ENCODE measurements at places on chromosomes 5 and 9.
A peak's percentile ranks its signal among the peaks of the same experiment; 100 is the strongest.

DNA sequence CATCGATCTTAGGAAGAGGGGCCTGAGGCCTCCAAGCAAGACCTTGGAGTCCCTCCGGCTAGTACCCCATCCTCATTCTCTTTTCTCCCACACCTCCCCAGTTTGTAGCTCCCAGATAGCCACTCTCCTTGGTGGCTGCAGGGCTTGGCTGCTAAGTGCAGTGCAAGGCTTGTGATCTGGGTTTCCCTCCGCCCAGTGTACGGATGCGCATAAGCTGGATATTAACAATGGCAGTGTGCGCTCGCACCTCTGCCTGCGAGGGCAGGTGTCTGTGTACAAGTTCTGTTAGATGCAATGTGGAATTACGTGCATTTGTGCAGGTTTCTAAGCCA lies 71.0 kb upstream of the TBCA start:
- DNase-seq = no peak

GRCh38 chr5:96790961-96791504 lies 16.7 kb downstream of the ERAP1 start:
- DNase-seq = no peak

GRCh38 chr9:14271093-14271673 lies 42.8 kb downstream of the NFIB start:
- DNase-seq = no peak

GRCh38 chr9:110213413-110214044 lies 5.6 kb upstream of the C9orf152 start:
- DNase-seq = no peak

- DNase-seq = no peak
Measured at GRCh38 chr5:138685193-138685745, 68.0 kb upstream of the CTNNA1 start.

- DNase-seq = no peak
Measured at GRCh38 chr5:133366438-133366837, 245.9 kb downstream of the FSTL4 start.

DNA sequence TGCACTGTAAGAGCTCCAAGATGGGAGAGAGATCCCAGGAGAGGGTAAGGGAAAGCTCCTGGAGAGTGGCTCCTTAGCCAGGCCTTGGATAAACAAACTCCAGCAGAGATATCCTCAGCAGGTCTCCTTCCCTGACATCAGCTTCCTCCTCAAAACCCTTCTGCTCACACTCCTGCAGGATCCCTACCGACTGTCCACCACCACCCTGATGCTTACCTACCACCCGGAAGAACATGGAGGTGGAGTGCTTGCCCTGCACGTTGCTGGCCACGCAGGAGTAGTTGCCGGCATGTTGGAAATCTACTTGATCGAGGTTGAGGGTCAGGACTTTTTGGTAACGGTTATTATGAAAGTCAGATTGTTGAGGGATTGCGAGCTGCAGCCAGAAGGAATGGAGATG lies 9.3 kb downstream of the CSF1R start:
- no peak for DNase-seq

DNA sequence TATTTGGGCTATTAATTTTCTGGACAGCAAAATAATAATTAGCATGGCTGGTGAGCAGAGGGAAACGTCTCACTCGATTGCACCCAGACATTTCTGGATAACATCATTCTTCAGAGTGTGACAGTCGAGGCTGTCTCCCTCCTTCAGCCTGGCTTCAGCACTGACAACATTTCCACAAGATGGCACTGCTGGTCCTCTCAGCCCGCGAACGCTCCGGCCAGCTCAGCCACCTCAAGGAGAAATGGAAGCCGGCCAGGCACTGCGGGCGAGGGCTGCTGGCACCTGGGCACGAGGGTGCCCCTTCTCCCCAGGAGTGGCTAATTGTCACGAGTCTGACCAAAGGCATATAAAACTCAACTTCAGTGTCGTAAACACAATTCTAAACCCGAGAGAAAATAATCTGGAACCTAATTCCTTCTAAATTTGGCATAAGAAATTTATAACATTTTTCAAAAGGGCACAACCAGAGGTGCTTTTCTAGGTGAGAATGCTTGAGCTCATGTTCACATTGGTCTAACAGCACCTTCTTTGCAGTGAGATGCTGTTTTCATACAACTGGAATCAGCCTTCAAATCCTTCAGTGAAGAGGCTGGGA lies 65.9 kb downstream of the DAP start:
- DNase-seq = no peak

GRCh38 chr9:21993893-21994555 lies at the start of gene CDKN2A:
CDKN2A (minus strand) TSS chr9:21994392.
- no peak for DNase-seq

- DNase-seq = no peak
Measured at GRCh38 chr5:170315154-170315553, 17.6 kb upstream of the LCP2 start.

DNA sequence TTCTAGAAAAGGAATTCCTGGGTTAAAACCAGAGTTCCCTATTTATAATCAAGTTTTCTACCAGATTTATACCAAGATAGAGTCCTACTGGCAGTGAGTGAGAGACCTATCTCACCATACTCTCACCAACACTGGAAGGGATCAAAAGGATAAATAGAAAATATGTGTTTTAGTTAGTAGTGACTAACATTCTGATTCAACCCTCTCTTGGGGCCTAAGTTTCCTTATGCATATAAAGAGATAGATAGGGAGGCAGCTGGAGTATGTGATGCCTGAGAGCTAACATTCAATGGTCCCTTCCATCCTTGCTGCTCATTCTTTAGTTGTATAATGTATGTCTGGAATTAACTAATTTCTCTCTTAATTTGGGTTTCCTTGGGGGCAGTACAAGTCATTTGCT lies 32.0 kb downstream of the CKMT2 start:
- peak; percentile 10 for DNase-seq

GRCh38 chr5:8752595-8752994 lies 793.3 kb downstream of the SEMA5A start:
- DNase-seq = no peak

- no peak for DNase-seq
Measured at GRCh38 chr5:172533399-172534228, 79.3 kb upstream of the SH3PXD2B start.

GRCh38 chr9:90325913-90326653 lies 316.5 kb downstream of the DIRAS2 start:
- DNase-seq = no peak

- peak; percentile 56 for DNase-seq
Measured at GRCh38 chr5:175254155-175254554, 189.8 kb downstream of the DRD1 start.

- DNase-seq = no peak
Measured at GRCh38 chr9:15187589-15187988, 119.4 kb downstream of the TTC39B start.

DNA sequence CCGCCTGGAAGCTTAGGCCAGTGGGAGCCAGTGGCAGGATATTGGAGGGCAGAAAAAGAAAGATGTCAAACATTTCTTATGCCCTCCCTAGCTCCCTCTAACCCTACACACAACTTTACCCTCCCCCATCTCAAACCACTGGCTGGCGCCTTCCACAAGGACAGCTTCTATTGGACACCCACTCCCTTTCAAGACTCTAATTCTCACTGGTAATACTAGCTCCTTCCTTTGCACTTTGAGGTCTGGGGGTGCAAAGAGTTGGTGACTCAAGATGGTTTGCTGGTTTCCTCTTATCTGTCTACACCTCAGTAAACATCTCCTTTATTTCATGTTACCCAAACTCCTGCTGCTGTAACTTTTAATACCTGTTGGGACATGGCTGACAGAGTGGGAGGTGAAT lies 11.6 kb upstream of the ITGA1 start:
- no peak for DNase-seq

DNA sequence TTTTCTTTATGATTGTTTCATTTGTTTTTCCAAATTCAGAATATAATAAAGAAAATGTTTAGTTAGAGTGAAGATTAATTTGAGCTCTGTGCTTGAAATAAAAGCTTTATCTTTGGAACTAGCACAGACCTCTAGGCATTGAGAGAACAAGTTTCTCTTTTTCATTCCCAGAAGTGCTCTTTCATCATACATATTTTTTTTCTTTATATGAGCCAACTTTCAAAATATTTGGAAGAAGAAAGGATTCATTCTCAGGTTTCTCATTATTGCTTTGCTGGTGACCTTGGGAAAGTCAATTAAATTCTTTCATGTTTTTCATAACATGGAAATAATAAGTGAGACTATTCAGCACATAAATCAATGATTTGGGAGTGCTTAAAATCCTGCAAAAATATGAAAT lies 16.8 kb downstream of the CTXN3 start:
- no peak for DNase-seq

- DNase-seq = peak; percentile 4
Measured at GRCh38 chr5:122907276-122907675, 61.9 kb downstream of the SNX24 start.
